SK-MEL-5 (cell line): ENCODE measurements at places on chromosomes 3 and 15. TPM values are rescaled to one million over a fixed set of nuclear protein-coding genes. Genes with fewer than 3 reads are reported as not detected.

FGF7 gene
- total RNA-seq: 20.3 TPM in 2 replicates

HIGD2B gene
- 0.11 TPM in 1 of 2 replicates, not detected in the other for total RNA-seq

KPNA4 gene
- 27.2 and 29.8 TPM in 2 replicates for total RNA-seq

STRC gene
- 0.08 and 0.27 TPM in 2 replicates for total RNA-seq

CCR5 gene
- not detected in 2 replicates for total RNA-seq

TEX55 gene
- total RNA-seq: not detected in 2 replicates

KIF7 gene
- total RNA-seq: 2.1 and 2.3 TPM in 2 replicates

LMAN1L gene
- total RNA-seq: not detected in 2 replicates

ADGRG7 gene
- not detected in 2 replicates for total RNA-seq

SLC9C1 gene
- total RNA-seq: 0.11 and 0.64 TPM in 2 replicates

MKRN3 gene
- not detected in 2 replicates for total RNA-seq

PRTG gene
- total RNA-seq: 11.3 and 16.4 TPM in 2 replicates

IL17RB gene
- not detected in 2 replicates for total RNA-seq

IQCH gene
- total RNA-seq: 4.3 and 4.6 TPM in 2 replicates

ARHGEF26 gene
- total RNA-seq: 29.3 and 31.2 TPM in 2 replicates

GOLGA8T gene
- total RNA-seq: not detected in 2 replicates

CHRM5 gene
- total RNA-seq: not detected in 2 replicates

DUOXA1 gene
- not detected in 2 replicates for total RNA-seq

GOLGA6A gene
- total RNA-seq: not detected in 2 replicates

PEX5L gene
- 0.08 and 0.21 TPM in 2 replicates for total RNA-seq

ABI3BP gene
- total RNA-seq: 0.58 TPM in 1 of 2 replicates, not detected in the other

FGF12 gene
- total RNA-seq: 21.8 and 32.5 TPM in 2 replicates

ASTE1 gene
- 4.7 and 8.2 TPM in 2 replicates for total RNA-seq
